ENCODE measurements at places on chromosomes 13 and 19.

DNA sequence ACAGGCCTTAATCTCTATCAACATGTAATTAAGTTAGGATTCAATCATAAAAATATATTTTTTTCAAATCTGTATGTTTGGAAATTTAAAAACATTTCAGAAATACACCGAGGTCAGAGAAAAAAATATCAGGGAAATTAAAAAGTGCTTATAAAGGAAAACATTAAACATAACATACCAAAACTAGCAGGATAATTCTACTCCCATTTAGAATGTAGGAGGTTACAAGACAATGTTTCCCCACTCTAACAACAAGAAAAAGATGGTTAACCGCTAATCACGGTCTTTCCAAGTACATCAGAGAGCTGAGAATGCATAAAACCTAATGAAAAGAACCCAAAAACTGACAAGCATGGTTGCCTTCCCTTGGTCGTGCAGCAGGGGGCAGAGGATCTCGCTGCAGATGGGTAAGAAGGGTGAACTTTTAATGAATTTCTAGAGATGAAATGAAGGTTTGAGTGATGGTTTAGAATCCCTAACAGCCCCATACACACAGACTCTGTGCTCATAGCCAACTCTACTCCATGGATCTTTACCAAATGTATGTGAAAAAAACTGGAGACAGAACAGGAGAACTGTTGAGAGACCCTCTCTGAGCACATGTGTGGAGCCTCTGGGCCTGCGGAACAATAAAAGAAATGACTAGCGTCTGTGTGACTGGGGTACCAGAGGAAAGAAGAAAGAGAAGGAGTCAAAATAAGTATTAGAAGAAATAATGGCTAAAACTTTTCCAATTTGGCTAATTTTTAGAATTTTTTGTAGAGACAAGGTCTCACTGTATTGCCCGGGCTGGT, 51.3 kb upstream of the LSM14A start:
- peak; percentile 51 for DNase-seq

- DNase-seq, result peak; percentile 45
Observed at GRCh38 chr19:1133471-1133929, 29.7 kb downstream of the GPX4 start.

DNA sequence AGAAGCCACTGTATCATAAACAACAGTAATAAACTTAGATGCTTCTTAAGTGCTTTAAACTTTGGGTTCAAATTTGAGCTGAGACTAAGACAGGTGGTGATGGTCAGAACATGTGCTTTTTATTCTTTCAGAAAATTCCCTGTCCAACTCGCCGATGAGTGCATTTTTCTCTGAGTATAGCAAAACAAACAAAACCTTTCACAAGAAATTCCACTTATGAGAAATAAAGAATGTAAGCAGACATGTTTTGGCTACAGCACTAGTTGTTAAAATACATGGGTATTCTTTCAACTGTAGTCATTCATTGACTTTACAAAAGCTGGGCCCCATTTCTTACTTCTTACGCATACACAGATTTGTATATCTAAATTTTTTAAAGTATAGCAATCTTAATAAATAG, 125.6 kb downstream of the SPRY2 start:
- DNase-seq, result peak; percentile 22

- no peak for DNase-seq
Observed at GRCh38 chr13:44117351-44117750, 237.6 kb downstream of the LACC1 start.

DNA sequence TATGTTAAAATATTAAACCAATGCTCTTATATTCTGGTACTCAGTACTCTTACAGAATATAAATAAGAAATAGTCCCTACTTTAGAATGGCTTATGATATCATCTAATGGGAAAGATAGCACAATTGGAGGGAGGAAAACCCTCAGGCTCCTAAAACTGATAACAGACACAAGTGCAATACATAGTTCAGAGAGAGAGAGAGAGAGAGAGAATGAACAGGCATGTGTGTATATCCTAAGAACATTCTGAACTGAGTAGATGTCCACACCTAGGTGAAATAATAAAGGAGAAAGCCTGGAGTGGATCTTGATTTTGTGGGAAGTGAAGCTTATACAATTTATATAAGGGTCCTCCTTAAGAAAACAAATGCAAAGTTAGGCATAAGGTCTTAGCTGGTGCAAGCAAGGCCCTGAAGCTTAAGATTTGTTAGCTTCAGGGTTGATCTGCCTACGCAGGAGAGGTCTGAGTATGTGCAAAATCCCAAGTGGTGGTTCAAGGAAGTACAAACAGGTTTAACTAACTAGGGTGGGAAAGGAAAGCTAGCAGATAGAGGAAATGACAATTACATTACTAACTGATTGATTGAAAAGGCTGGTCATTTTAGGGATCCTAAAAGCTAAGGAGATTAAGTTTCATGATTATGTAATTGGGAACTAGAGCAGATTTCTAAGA, 53.3 kb downstream of the SOX21 start:
- peak; percentile 14 for DNase-seq
